MCF 10A (cell line): ENCODE measurements at places on chromosomes 16 and 17.
A peak's percentile ranks its signal among the peaks of the same experiment; 100 is the strongest.

DNA sequence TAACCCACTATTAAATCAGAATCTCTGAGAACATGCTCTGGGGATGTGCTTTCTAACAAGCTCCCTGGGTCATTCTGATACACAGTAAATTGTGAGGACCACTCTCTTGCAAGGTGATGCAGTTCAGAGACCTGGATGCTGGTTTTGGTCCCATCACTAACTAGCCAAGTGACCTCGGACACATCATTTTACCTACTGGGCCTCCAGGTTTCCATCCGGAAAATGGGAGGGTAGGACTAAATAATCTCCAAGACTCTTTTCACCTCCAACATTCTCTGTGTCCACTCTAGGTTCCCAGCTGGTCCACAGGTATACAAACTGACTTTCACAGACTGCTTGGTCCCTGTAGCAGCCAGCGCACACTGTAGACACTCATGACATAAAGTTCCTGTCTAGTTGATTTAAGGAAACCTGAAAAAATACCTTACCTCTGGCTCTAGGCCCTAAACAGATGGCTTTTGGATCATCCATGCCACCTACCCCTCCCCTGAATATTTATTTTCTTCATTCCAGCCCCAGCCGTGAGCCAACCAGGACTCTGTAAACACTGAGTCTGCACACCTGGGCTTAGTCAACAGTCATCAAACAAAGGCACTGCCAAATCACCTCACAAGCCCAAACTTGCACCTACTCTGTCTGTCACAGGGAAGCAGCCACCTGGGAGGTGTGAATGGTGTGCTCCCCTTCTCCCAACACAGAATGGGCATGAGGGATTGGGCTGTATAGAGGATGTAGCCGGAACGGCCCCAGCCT, 51.3 kb upstream of the MRPS23 start:
- DNase-seq: peak; percentile 89
- peaks cover 49% of the 10 kb centered on the region for H3K4me1 ChIP-seq
- H3K27me3 ChIP-seq: no peaks in the 10 kb centered on the region

DNA sequence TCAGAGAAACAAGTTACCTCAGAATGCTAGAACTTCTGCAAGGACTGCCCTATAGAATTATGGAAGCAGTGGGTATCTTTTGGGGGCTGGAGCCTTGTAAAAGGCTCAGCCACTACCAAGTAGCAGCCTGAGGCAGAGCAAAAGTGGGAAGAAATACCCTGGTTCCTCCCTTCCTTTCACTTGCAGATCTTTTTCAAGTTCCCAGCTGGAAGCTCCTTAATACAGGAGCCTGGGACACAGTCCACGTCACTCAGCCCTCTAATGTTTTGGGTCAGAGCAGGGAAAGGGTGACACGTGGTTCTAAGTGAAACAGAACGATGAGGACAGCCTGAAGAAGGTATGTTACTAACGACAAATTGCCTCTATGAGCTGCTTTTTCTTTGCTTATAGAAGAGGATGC, 93.1 kb downstream of the CNTNAP4 start:
- no peaks in the 10 kb centered on the region for H3K4me1 ChIP-seq
- no peaks in the 10 kb centered on the region for H3K36me3 ChIP-seq
- DNase-seq: no peak
- no peak overlapping the region for H3K27ac ChIP-seq

DNA sequence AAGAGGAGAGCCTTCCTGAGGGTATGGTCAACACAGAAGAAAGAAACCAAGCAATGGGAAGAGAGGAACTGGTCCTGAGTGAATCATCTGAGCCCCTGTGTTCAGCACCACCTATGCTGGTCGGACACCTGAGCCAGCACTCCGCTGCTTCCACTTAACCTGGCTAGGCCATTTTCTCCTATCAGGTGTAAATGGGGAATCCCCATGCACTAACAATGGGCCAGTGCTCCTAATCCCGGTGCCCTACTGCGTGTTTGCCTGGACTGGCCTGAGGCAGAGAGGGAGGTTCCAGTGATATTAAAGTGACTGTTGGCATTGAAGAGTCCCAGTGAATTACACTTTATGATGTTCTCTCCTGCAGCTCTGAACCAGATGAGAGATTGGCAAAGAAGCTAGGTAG, 34.4 kb upstream of the XYLT2 start:
- DNase-seq: no peak
- no peaks in the 10 kb centered on the region for H3K36me3 ChIP-seq
- H3K4me3 ChIP-seq: no peak overlapping the region
- H3K4me1 ChIP-seq: no peaks in the 10 kb centered on the region

- peak; percentile 80 for DNase-seq
- no peaks in the 10 kb centered on the region for H3K27me3 ChIP-seq
- H3K36me3 ChIP-seq: no peaks in the 10 kb centered on the region
- H3K27ac ChIP-seq: no peak overlapping the region
- H3K4me3 ChIP-seq: peak overlapping the region; percentile 54
Measured at GRCh38 chr17:7809086-7809790, 24.8 kb upstream of the KDM6B start.

DNA sequence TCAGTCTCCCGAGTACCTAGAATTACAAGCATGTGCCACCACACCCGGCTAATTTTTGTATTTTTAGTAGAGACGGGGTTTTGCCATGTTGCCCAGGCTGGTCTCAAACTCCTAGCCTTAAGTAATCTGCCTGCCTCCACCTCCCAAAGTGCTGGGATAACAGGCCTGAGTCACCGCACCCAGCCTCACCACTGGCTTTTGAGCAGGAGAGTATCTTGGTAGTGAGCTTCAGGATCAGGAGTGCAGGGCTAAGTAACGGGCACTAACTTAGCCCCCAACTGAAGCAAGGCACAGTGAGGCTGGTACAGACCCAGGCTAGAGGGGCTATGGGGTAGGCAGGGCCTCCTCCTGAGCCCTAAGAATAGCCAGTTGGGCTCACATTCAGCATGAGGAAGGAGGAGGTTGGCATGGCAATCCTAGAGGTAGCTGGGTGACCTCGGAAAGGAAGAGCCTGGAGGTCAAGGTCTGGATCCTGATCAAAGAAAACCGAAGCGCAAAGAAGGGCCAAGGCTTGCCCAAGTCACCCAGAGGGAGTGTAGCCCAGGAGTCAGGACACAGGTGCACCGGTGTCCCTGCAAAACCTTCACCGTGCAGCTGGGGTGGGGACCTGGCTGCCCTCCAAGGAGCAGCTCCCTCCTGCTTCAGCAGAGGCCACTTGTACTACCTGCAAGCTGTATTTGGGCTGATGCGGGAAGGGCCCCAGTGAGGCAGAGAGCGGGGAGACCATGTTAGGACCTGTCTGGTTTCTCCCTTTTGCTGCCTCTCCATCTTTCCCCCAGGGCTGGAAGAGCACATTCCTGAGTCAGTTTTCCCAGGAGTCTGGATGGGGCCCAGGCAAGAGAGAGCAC, 1.3 kb upstream of the ADGRG5 start:
- H3K27ac ChIP-seq: no peak overlapping the region
- H3K4me3 ChIP-seq: no peak overlapping the region
- no peak for DNase-seq
- peaks cover 19% of the 10 kb centered on the region for H3K27me3 ChIP-seq
- no peaks in the 10 kb centered on the region for H3K36me3 ChIP-seq
- H3K4me1 ChIP-seq: no peaks in the 10 kb centered on the region

GRCh38 chr17:71740866-71741265, 380.0 kb upstream of the SOX9 start:
- H3K36me3 ChIP-seq: no peaks in the 10 kb centered on the region
- no peaks in the 10 kb centered on the region for H3K4me1 ChIP-seq
- no peaks in the 10 kb centered on the region for H3K27me3 ChIP-seq

GRCh38 chr17:8362651-8363332, 13.7 kb downstream of the KRABD2 start:
- no peak overlapping the region for H3K4me3 ChIP-seq
- H3K36me3 ChIP-seq: peaks cover 5% of the 10 kb centered on the region
- DNase-seq: no peak
- no peak overlapping the region for H3K27ac ChIP-seq
- H3K27me3 ChIP-seq: no peaks in the 10 kb centered on the region

DNA sequence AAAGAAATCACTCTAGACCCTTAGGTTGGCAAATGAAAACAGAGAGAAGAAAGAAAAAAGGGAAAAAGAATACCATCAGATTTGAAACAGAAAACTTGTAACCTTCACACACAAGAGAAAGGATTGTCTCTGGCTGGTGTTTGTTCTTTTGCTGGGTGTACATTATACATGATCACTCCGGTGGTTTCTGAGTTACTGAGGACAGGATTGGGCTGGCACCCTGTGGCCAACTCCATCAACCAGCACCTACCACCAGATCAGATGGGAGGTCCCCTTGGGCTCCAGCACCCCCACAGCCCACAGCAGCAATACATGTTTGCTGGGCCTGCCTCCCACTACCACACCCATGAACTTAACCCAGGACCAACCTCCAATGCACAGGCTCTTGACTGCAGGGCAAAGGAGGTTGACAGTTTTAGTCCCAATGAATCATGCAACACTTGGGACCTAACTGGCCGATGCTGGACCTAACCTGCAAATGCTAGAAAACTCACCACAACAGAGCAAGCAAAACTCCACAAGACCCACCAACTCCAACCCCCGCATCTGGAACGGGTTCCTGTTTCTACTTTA, 308.3 kb downstream of the SOX9 start:
- H3K4me3 ChIP-seq: no peak overlapping the region
- H3K4me1 ChIP-seq: peaks cover 39% of the 10 kb centered on the region
- peaks cover 65% of the 10 kb centered on the region for H3K36me3 ChIP-seq
- H3K27ac ChIP-seq: peak overlapping the region; percentile 23
- H3K27me3 ChIP-seq: no peaks in the 10 kb centered on the region

DNA sequence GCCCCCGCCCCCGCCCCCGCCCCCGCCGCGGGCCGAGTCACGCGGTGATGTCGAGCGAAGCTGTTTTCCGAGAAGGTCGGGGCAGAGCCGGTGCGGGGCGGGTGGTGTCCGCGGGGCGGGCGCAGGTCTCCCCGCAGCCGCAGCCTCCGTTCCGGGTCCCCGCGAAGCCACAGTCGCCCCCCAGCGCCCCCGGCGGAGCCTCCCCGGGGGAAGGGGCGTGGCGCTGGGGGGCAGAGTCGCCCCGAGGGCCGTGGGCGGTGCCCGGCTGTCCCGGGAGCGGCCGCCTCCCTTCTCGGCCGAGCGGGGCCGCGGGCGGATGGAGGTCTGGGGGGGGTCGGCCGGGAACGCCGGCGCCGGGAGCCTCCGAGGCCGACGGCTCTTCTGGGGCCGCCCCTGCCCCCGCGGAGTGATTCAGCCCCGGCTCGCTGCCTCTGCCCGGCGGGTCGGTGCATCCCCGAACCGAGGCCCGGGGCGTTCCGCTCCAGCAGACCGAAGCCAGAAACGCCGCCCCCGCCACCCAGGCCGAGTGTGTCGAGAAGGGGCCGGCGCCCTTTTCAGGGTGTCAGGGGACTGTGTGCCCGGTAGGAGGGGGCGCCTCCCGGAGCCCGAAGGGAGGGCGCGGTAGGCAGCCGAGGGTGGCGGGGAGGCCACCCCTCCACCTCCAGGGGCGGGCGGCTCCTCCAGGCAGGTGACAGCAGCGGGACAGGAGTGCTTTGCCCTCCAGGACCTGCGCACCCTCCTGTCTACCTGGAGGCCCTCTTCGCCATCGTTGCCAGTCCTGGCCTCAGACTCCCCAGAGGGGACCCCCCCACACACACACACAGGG, 1.7 kb downstream of the METRNL start:
- H3K27ac ChIP-seq: no peak overlapping the region
- no peaks in the 10 kb centered on the region for H3K27me3 ChIP-seq
- no peaks in the 10 kb centered on the region for H3K36me3 ChIP-seq

DNA sequence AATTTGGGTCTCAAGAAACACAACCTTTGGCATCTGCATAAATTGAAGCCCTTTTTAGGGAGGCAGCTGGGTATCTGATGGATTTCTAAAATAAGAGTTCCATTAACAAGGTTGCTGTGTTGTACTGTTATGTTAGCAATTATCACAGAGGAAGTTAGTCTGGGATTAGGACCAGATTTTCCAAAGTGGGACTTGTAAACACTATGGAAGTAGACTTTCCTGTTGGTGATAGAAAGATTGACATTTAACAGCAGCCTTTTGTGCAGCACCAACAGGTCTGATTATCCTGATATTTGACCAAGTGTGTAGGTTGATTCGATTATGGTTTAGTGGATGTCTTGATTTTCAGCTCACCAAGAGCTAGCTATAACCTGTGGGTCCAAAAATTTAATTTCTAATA, 46.4 kb downstream of the TMEM100 start:
- peaks cover 9% of the 10 kb centered on the region for H3K27me3 ChIP-seq
- H3K4me1 ChIP-seq: peaks cover 19% of the 10 kb centered on the region
- no peak overlapping the region for H3K27ac ChIP-seq
- H3K36me3 ChIP-seq: no peaks in the 10 kb centered on the region
- DNase-seq: no peak

DNA sequence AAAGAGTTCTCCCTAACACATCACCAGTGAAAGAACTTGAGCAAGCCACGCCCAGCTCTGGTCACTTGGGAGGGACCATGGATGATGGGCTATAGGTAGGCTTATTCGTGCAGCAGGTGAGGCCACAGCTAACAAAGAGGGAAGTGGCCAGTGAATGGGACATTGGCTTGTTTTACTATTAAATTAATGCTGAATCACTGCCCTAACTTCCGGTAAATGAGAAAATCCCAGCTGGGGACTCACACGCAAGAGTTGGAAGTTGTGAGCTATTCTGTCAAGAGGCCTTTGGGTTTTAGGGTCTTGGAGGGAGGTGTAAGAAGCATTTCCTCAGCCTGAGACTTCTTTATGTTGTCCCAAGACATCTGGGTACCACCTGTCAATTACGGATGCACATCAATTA, 315.3 kb downstream of the XYLT1 start:
- H3K27ac ChIP-seq: no peak overlapping the region
- DNase-seq: no peak
- no peaks in the 10 kb centered on the region for H3K27me3 ChIP-seq
- no peak overlapping the region for H3K4me3 ChIP-seq
- H3K4me1 ChIP-seq: no peaks in the 10 kb centered on the region

GRCh38 chr17:37506678-37507077, 17.0 kb downstream of the DUSP14 start:
- no peaks in the 10 kb centered on the region for H3K27me3 ChIP-seq
- peak; percentile 48 for DNase-seq
- H3K4me3 ChIP-seq: no peak overlapping the region

GRCh38 chr17:21295036-21295952, 10.8 kb downstream of the MAP2K3 start:
- H3K36me3 ChIP-seq: peaks cover 53% of the 10 kb centered on the region
- H3K4me1 ChIP-seq: peaks cover 6% of the 10 kb centered on the region
- H3K27me3 ChIP-seq: no peaks in the 10 kb centered on the region
- H3K27ac ChIP-seq: peak overlapping the region; percentile 54
- H3K4me3 ChIP-seq: no peak overlapping the region
